ENCODE measurements at places on chromosomes 1 and 21.

DNA sequence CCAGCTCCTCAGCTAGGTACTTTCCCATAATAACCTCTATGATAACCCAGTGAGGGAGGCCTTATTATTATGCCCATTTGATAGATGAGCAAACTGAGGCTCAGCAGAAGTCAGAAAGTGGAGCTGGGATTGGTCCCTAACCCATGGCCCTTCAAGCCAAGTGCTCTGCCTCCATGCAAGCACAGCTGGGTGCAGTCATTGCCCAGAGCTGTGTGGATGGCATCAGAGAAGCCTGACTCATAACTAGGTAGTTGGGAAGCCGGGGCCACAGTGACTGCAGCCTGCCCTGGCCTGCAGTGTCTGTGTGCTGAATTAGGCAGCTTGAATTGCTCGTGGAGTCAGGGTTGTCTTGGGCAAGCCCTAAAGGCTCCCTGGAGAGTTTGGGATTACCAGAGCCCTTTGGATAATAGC is 89.9 kb upstream of the SLC2A1 start:
- DNase-seq = no peak

DNA sequence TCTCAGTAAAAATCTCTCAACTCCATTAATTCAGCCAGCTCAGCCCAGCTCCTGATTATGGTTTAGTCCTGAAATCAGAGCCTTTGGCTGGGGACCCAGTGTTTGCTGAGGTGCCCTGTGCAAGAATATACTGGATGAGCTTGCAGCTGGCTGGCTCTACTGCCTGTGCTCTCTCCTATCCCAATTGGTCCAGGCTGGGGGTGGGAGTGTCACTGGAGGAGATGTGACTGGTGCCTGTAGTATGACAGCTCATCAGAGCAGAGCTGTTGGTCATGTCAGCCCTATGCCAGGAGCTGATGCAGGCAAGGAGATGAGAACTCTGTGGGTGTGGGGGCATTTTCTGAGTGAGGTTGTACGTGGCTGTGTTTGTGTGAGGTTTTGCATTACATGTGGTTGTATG is 87.0 kb downstream of the TNR start:
- no peak for DNase-seq

GRCh38 chr1:226444901-226445300 is 37.0 kb upstream of the PARP1 start:
- DNase-seq = no peak

DNA sequence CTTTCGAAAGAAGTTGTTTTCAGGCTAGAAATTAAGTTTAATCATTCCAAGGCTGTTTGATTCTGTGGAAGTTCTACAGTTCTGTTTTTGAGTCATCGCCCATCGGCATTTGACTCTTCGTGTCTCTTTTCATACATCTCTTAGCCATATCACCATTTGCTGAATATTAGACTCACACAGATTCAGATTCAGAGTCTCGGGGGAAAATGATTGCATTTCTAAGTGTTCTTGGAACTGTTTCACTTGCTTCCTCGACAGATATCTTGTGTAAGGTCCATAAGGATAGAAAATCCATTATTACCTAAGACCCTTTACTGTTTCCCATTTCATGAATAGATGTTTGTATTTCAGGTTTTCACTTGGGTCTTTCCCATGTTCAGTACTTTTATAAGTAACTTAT is 237.0 kb upstream of the SGIP1 start:
- no peak for DNase-seq

DNA sequence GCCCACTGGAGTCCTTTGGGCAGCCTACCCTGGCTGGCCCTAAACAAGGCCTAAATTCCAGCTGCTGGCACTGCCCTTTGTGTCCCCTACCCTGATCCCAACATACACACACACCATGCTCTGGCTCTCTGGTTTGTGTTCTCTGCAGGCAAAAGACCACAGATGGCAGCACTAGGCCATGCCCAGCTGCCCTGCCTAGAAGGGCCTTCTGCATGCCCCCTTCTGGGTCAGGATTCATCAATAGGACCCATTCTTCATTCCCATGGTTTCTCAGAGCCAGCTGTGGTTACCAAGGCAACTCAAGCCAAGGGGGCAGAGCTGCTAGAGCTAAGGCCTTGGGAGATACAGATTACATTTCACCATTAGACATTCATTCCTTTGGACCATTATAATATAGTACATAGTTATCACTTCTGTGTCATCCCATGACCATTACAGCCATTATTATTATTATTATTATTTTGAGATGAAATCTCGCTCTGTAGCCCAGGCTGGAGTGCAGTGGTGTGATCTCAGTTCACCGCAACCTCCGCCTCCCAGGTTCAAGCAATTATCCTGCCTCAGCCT is 17.5 kb downstream of the ASAP3 start:
- DNase-seq = no peak

- peak; percentile 85 for DNase-seq
Observed at GRCh38 chr1:181101581-181102226, 13.2 kb downstream of the IER5 start.

- DNase-seq = no peak
Observed at GRCh38 chr1:239678181-239678580, 291.8 kb downstream of the CHRM3 start.

DNA sequence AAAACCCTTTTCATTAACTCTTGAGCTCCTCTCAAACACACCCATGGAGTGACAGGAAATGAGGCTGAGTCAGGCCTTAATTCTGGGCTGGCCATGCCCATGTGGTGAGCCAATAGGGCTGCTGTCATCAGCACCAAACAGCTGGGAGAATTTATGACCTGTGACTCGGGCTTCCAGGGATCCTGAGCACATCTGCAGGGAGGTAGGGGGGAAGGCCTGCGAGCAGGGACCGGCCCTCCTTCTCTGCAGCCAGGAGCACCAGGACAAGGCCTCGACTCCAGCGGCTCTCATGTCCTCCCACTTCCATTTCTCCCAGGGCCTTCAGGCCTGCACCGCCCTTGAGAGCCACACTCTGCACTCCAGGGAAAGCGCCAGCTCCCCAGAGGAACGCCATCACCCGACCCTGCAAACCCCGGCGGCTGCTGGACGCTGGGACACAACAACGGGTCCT is 14.6 kb downstream of the RIPK4 start:
- peak; percentile 47 for DNase-seq

DNA sequence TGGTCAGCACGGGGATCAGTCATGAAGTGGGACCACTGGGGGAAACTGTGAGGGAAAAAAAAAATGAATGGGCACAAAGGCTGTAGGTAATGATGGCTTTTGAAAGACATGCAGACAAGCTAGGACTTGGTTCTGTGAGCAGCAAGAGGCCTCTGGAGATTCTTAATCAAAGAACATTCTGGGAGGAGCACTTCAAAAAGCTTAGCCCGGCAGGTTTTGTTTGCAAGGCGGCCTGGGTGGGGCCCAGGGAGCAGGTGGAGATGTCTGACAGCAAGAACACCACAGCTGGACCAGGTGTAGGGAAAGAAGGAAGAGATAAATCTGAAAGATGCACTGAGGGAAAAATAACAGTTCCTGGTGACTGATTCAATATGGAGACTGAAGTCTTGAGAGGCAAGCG is 6.0 kb downstream of the TEX35 start:
- DNase-seq = peak; percentile 32

DNA sequence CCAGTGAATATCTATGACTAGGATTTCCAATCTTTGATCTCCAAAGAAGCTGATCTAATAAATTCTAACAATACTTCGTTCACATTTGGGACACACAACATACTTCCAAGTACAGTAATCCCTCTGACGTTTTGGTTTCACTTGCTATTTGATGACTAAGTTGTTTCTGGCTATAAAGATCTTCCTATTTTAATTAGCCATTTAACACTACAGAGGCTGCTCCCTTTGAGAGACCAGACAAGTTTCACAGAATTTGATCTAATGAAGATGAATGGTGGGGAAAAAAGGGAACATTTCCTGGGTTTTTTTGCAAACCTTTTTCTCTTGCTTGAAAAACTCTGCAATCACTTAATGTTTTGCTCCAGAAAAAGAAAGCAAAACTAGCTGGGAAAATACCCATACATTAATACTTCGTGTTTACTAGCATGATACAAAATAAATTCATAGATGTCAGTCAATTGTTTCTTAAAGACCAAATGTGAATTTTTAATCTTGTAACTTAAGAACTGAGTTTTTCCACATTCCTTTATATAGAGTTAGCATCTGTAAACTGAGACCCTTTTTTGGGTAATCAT is 28.0 kb upstream of the GLIS1 start:
- no peak for DNase-seq

DNA sequence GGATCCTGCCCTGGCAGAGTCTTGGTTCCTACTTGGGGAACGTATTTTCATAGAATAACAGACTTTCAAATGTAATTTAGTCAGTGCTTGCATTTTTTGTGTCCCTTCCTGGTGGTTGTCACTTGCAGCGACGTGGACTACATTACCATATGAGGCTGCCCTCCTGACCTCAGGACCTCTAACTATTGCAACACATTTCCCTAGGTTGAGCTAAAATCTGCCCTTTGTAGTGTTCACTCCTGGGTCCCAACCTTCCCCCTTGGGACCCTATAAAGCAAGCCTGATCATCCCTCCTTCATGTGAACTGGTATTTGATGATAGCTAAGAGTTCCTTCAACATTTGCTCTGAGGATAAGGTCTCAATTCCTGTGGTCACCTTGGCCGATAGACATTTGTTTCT is 95.6 kb upstream of the CACNA1E start:
- no peak for DNase-seq

- no peak for DNase-seq
Observed at GRCh38 chr1:55420026-55420425, 204.9 kb upstream of the USP24 start.

DNA sequence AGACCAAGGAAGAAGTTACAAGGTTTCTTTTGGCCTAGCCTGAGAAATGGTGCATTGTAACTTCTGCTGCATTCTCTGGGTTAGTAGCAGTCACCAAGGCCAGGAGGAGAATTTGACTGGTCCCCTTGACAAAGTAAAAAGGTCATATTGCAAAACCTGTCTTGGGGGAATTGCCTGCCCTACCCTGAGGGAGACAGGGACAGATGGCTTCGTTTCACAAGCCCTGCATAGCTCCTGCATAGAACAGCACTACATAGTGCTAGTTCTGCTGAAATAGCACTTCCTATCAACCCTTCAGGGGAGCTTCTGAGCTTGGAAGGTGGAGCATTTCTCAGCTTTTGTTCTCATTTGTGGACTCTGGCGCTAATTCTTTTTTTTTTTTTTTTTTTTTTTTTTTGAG is 20.4 kb upstream of the AK2 start:
- no peak for DNase-seq

GRCh38 chr1:154348429-154349076 is 23.2 kb downstream of the ATP8B2 start:
- DNase-seq = no peak

GRCh38 chr21:24280596-24280995 is 1326.7 kb downstream of the MRPL39 start:
- DNase-seq = no peak

DNA sequence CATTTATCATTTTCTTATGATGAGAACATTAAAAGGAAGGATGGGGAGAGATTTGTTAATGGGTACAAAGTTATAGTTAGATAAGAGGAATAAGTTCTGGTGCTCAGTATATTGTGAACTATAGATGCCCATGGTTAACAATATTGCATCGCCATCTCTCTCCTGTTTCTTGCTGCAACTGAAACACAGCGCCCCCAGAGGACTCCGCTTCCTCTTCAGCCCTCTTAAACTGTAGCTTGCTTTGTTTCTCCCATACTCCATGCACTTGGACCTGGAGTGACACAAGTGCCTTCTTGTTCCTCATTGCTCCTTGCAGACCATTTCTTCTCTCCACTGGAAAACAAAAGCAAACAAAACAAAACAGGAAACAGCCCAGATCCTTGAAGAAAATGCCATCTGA is 70.1 kb upstream of the NTPCR start:
- peak; percentile 5 for DNase-seq

DNA sequence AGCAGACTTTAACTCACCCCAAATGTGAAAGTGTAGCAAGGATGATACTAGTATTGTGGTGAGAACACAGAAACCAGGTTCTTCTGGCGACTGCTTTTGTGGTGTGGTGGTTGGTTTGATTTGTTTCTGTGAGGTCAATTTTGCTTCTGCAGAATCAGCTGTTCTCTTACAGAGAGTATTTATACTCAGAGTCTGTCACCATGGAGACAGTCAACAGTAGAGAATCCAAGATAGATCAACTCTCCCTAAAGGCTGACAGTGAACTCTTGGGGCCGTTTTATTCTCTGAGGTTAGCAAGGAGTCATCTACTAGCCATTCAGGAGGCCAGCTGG is at the start of gene CFAP107:
Gene CFAP107 (plus strand): TSS at position 209 of the 332 bp plus-strand sequence. CDS start 231 bp downstream, outside the sequence.
- no peak for DNase-seq

GRCh38 chr1:8084913-8085312 is 58.8 kb upstream of the ERRFI1 start:
- no peak for DNase-seq

- DNase-seq = no peak
Observed at GRCh38 chr1:117598489-117598888, 7.4 kb upstream of the TENT5C start.

DNA sequence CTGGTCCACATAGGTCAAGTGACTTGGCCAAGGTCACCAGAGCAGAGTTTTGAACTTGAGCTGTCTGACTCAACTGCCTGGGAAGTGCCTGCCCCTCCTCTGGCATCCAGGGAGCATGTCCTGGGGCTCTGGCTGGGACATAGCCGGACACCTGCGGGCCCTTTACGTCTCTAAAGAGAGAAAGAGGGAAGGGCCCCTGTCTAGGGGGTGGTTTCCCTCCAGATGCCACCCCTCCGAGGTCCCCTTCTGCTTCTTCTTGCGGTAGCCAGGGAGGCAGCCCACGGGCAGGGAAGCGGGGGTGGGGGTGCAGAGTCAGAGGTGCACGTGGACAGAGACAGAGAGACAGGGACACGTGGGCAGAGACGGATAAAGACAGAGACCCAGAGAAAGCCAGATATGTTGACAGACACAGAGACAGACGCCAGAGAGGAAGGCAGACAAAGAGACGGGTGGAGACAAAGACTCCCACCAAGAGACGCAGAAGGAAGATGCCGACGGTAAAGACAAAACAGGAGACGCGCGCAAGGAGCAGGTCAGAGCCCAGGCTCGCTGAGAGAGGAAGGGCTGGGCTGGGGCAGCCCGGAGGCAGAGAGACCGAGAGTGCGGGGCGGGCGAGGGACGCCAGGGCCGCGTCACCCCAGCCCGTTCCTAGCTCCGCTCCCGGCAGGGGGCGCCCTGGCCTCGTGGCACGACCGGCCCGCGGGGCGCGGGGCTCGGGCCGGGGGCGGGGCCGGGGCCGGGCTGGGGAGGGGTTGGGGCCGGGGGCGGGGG is 458 bp upstream of the ALPL start:
- peak; percentile 24 for DNase-seq

- DNase-seq = no peak
Observed at GRCh38 chr1:24248859-24249258, 61.8 kb upstream of the IFNLR1 start.

DNA sequence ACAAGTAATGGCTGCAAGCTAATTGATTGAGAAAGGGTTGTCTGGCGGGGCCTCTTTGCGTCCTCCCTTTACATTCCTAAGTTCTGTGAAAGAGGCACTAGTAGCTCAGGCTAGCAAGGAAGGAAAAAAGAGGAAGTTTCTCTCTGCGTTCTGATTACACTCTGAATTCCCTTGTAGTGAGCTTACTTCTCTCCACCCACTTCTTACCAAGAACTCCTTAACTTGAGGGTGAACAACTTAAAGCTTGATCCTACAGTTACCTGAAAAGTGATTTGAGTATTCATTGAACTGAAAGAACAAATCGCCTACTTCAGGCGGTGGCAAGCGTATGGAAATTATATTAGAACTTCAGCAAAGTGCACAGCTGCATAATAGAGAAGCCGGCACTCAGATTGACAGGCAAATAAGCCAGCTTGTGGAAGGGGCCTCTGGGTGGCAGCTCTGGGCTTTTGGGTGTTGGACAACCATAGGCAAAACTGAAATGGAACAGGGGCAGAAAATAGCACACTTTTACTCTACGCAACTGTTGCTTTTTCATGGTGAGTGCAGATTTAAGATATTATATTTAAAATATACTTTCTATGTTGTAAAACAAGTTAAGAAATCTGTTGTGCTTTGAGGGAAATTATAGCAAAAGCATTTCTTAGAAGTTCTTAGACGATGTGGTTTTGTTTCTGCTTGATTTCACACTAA is 464.5 kb downstream of the USP25 start:
- no peak for DNase-seq
